ENCODE measurements at places on chromosomes 2 and 18. TPM values are rescaled to one million over a fixed set of nuclear protein-coding genes. Genes with fewer than 3 reads are reported as not detected.

The RAB12 gene
- 32.9 TPM for total RNA-seq

The TUBB8B gene
- not detected for total RNA-seq

The CYS1 gene
- 0.30 TPM for total RNA-seq

The ZEB2 gene
- 18.9 TPM for total RNA-seq

Measured in bronchus fibroblast of lung (primary cell).